ENCODE measurements at places on chromosomes 5 and 9.

- DNase-seq = no peak
These were observed 57.4 kb downstream of the OR2K2 start for GRCh38 chr9:111272581-111272980.

- no peak for DNase-seq
These were observed 120.2 kb upstream of the RASA1 start for GRCh38 chr5:87147441-87147840.

- no peak for DNase-seq
These were observed 473.6 kb upstream of the TNC start for GRCh38 chr9:115591584-115591984.

- DNase-seq = no peak
These were observed 51.8 kb downstream of the WDR36 start for GRCh38 chr5:111143910-111144309.

DNA sequence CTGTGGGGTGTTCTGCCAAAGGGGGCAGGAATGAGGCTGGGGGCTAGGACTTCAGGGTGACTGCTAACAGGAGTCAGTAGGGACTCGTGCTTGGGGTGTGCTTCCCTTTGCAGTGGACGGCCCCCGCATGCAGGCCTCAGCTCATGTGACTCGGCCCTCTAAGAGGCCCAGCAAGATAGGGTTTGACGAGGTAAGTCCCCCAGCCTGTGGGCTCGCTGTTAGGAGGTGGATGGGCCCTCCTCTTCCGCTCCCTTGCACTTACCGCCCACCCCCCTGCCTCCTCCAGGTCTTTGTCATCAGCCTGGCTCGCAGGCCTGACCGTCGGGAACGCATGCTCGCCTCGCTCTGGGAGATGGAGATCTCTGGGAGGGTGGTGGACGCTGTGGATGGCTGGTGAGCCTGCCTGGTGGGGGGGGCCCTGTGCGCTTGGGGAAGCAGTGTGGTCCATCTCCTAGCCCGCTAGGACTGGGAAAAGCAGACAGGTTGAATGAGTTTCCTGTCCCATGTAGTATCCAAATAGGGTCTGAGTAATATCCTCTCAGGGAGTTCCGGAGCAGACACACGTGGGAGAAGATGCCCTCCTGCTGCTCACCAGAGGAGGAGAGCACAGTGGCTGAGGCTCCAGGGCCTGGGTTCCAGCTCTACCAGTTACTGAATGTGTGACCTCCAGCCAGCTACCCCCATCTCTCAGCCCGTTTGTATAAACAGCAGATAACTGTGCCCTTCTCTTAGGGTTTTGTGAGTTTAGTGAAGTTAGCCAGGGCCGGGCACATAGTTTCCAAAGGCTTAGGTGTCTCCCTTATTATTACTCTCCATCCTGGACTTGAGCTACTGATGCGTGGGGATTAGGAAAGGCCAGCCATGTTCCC, 8.2 kb downstream of the CERCAM start:
- DNase-seq = no peak

GRCh38 chr5:98656125-98656795, 117.2 kb upstream of the RGMB start:
- DNase-seq = no peak

DNA sequence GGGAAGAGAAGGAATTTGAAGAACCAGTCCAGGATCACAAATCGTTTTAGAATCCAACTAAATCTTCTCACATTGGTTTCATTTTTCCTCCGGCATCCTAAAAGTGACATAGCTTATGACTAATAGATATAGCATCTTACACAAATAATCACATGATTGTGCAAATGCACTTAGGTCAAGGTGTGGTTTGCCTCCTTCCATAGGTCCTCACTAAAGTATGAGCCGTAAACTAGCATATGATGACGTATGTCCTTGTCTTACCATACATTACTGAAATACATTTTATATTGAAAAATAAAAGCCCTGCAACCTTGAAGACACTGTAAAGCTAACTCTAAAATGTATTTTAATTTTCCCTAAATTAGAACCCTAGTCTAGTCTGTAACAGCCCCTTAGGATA, 362.7 kb upstream of the ADAMTS16 start:
- no peak for DNase-seq

DNA sequence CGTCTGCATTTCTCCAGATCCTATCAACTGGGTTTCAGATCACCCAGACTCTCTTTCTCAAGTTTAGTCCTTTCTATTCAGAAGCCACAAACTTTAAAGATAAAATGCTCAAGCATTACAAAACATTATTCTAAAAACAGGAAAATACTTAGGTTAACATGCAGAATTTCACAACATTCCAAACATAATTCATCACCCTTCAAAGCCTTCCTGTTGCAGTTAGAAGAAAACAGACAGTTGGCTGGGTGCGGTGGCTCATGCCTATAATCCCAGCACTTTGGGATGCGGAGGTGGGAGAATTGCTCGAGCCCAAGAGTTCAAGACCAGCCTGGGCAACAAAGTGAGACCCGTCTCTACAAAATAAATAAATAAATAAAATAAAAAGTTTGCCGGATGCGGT, 7.7 kb upstream of the OCLN start:
- DNase-seq = no peak

- DNase-seq = no peak
These were observed 180.7 kb upstream of the TARS1 start for GRCh38 chr5:33260098-33260497.

DNA sequence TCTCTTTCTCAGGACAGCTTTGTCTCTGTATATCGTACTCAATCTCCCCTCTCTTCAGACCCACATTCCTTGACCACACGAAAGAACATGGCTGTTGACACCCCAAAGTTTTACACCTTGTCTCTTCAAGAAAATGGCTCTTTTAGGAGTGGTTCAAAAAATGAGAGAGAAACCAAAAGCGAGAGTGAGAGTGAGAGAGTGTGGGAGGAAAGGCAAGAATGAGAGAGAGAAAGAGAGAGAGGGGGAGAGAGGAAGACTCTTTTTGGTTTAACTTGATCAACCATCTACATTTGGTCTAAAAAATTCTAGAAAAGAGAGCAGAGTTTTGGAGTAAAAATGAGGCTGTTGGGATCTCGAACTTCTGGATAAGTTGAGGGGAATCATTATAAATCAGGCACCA, 581.8 kb upstream of the WWC1 start:
- no peak for DNase-seq

DNA sequence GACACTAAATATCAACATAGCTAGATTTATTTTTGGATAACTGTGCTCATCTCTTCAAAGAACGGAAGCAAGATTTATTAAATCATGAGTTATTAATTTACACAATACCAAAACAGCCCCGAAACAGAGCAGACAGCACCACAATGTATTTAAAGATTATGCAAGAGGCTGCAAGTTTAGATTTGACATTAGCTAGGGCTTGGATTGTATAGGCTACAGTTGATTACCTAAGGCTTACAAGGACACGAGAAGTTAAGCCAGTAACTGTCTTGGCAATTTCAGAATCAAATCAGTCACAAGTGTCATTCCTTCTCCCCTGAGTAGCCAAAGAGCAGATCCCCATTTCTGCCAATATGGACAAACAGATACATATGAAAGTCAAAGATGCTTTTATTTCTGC, 152.6 kb downstream of the MED27 start:
- DNase-seq = no peak

DNA sequence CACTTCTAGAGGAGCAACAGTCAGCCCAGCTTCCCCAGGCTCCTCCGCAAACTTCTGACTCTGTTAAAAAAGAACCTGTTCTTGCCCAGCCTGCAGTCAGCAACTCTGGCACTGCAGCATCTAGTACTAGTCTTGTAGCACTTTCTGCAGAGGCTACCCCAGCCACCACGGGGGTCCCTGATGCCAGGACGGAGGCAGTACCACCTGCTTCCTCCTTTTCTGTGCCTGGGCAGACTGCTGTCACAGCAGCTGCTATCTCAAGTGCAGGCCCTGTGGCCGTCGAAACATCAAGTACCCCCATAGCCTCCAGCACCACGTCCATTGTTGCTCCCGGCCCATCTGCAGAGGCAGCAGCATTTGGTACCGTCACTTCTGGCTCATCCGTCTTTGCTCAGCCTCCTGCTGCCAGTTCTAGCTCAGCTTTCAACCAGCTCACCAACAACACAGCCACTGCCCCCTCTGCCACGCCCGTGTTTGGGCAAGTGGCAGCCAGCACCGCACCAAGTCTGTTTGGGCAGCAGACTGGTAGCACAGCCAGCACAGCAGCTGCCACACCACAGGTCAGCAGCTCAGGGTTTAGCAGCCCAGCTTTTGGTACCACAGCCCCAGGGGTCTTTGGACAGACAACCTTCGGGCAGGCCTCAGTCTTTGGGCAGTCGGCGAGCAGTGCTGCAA, 72.8 kb downstream of the NUP214 start:
- DNase-seq = no peak

DNA sequence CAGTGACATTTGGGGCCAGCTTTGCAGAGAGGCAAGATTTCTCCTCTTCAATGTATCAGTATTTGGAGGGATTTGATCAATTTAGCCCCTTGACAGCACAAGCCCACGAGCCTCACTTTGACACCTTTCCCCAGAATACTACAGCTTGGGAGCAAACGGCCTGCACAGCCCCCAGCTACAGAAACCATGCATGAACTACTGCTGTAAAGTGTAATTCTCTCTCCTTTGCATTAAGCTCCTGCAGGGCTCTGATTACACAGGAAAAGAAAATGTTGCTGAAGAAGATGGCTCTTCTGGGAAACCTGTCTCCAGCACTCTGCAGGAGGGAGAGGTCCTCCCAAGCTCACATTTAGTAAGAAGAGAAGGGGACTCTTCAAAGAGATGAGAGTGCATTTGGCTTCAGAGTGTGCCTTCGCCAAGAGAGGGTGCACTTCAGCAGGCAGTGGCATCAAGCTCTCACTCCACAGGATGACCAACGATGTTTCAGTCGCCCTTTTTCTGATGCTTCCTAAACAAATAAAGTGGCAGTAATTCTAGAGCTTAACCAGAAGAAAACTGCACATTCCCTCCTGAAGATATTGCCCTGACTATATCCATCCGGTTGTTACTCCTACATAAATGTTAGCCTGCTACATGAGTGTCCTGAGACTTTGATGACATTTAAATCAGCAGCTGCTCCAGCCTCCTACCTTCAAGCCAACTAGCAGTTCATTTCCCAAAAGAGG, 272.2 kb downstream of the AUH start:
- no peak for DNase-seq

GRCh38 chr9:120942186-120943001, 15.8 kb upstream of the TRAF1 start:
- DNase-seq = no peak
